T-helper 1 cell (primary cell): ENCODE measurements at places on chromosomes 11 and 22.

DNA sequence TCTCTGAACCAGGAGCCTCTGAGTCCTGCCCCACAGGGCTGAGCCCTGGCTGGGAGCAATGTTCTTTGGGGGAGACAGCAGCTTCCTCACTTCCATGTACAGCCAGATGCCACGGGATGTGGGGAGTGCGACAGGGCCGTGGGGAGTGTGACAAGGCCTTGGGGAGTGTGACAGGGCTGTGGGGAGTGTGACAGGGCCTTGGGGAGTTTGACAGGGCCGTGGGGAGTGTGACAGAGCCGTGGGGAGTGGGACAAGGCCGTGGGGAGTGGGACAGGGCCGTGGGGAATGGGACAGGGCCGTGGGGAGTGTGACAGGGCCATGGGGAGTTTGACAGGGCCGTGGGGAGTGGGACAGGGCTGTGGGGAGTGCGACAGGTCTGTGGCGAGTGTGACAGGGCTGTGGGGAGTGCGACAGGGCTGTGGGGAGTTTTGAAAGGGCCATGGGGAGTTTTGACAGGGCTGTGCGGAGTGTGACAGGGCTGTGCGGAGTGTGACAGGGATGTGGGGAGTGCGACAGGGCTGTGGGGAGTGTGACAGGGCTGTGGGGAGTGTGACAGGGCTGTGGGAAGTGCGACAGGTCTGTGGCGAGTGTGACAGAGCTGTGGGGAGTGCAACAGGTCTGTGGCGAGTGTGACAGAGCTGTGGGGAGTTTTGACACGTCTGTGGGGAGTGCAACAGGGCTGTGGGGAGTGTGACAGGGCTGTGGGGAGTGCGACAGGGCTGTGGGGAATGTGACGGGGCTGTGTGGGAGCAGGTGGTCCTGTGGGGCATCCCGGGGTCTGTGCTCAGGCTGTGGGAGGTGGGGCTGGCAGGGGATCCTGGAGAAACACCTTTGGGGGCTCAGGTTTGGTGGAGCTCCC is 6.6 kb upstream of the KRTAP5-6 start:
- DNase-seq = no peak

DNA sequence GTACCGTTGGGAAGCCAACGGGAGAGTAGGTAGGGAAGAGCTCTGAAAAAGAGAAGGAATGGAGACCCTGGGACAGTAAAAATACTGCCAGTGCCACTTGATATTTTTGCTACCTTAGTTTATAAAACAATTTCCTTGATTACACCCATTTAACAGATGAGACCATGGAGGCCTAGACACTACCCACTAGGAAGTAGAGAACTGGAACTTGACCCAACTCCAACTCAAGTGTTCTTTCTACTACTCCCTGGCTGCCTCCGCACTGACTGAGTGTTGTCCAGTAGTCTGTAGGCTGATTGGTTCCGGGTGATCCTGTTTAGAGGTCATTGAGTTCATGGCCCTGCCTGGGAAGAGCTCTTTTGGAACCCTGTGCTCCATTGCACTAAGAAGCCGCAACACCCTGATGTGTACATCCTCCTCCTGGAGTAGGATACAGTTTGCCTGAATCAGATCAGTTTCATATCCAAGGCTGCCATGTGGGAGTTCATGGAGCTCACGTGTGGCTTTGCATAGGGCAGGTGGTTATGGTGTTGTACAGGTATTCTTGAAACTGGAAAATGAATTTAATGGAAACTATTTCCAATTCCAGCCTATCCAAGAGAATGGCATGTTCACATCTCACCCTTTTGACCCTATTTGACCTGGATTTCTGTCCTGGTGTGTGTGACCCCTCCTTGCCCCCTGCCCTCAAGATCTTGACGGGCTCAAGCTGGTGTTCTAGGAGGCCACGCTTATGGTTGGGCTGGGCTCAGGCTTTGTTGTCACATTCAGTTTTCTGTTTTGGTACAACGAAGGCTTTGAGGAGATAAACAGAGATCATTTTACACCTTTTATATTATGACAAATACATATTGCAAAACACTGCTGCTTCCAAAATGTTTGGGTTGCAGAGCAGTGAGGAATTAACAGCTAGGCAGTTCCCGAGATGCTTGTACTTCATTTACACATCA is 102.2 kb upstream of the NNMT start:
- no peak for DNase-seq

GRCh38 chr11:75872887-75873416 is 57.9 kb downstream of the UVRAG start:
- DNase-seq = no peak

DNA sequence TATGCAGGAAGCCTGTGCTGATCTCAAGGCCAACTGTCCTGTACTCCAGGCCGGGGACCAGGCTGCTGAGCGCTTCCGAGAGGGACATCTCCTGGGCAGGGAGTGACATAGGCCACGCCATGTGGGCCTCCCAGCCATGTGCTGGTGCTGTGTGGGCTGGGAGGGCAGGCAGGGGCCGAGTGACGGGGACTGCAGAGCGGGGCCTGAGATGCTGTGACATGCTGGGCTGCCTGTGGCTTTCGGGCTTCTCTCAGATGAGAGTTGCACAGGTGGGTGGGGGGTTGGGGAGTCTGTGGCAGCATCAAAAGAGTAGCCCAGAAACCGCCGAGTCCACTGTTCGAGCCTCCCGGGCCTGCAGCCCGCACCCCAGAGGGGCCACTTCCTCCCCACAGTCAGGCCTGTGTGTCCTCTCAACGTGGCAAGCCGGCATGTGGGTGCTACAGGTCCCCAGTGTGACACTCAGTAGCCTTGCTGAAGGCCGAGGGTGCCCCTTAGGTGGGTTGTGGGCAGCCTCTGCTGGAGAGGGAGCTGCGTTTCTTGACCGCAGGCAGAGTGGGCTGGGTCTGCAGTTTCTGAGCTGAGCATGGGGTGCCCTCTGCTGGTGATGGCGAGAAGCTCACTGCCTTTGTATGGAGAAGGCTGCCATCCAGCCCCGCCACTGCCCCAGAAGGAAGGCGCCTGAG is 101.2 kb downstream of the BCR start:
- peak; percentile 48 for DNase-seq

DNA sequence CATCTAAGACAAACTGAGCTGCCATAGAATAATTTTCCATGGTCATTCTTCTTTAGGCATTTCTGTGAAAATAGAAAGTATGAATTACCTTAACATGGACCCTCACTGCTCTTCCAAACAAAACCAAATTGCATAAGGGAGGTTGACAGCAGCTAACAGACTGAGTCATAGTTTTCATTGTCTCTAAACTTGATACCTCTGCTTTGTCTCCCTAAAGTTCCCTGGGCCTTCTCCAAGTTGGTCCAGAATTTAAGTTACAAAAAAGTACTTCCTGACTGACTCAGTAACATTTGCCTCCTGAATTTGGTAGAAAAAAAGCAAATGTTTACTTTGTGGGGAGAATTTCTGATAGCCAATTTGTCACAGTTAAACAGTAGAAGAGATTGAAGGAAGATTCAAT is 3.0 kb downstream of the OR8D1 start:
- no peak for DNase-seq

DNA sequence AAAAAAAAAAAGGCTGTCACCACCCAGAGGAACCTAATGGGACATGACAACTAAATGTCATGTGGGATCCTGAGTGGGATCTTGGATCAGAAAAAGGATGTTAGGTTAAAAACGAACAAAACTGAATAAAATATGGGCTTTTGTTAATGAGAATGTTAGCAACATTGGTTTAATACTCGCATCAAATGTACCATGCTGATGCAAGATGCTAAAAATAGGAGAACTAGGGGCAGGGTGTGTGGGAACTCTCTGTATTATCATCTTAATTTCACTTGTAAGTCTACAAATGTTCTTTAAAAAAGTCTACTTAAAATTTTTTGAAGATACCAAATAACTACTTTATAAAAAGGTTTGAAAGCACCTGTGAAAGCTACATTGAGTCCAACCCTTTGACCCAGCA is 88.8 kb upstream of the PRR5 start:
- DNase-seq = no peak

- no peak for DNase-seq
Observed at GRCh38 chr11:20000351-20001134, 159.7 kb downstream of the DBX1 start.

DNA sequence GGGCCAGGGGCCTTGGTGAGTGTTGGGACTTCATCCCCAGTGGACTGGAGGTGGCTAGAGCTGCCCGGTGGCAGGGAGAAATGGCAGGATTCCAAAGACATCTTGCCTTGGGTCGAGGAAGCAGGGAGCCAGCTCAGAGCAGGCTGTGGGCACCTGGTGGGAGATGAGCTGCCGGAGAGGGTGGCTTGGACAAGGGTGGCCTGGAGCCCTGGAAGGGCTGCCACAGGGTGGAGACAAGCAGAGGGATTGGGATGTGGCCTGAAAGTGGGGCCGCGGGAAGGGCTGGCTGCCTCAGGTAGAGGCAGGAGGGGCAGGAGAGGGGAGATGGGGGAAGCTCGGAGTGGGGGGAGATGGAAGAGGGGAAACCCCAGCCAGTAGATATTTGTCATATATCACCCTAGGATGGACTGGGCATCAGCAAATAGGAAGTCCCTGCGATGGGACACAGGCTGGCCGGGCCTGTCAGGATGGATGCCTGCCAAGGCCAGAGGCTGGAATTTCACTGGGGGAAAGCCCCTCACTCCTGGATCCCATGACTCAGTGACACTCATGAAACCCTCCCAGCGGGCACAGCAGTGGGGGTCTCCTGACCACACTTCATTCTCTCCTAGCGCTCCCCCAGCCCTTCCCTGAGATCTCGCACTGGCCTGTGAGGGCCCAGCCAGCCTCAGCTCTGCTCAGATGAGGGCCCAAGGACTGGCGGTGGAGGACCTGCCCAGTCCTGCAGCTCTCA is 72.0 kb upstream of the SHISAL1 start:
- no peak for DNase-seq

GRCh38 chr22:30015229-30015797 is 65.0 kb upstream of the HORMAD2 start:
- DNase-seq = no peak

- DNase-seq = no peak
Observed at GRCh38 chr22:37497062-37497599, 10.9 kb upstream of the MFNG start.

GRCh38 chr11:45270946-45271716 is 15.0 kb downstream of the SYT13 start:
- DNase-seq = no peak

- no peak for DNase-seq
Observed at GRCh38 chr22:39926753-39927152, 25.9 kb downstream of the GRAP2 start.

GRCh38 chr11:94681140-94681539 is 87.0 kb upstream of the AMOTL1 start:
- no peak for DNase-seq

DNA sequence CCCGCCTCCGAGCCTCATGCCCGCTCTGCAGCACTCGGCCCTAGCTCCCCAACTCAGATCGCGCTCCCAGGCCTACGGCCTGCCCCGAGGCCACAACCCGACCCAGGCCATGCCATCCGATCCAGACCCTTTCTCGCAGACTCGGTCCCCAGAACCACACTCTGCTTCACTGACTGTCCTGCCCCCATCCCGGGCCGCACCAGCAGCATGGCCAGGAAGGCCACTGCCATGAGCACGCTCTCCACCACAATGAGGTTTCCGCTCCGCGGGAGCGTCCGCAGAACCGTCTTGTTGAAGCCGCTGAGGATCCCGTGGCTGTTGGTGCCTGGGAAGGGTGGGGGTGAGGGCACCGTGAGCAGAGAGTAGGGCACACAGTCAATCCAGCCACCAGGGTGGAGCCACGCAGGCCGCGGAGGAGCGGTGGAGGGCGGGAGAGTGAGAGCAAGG is 6.4 kb downstream of the UNC93B1 start:
- DNase-seq = no peak

GRCh38 chr11:78870655-78871054 is 296.0 kb upstream of the NARS2 start:
- no peak for DNase-seq

DNA sequence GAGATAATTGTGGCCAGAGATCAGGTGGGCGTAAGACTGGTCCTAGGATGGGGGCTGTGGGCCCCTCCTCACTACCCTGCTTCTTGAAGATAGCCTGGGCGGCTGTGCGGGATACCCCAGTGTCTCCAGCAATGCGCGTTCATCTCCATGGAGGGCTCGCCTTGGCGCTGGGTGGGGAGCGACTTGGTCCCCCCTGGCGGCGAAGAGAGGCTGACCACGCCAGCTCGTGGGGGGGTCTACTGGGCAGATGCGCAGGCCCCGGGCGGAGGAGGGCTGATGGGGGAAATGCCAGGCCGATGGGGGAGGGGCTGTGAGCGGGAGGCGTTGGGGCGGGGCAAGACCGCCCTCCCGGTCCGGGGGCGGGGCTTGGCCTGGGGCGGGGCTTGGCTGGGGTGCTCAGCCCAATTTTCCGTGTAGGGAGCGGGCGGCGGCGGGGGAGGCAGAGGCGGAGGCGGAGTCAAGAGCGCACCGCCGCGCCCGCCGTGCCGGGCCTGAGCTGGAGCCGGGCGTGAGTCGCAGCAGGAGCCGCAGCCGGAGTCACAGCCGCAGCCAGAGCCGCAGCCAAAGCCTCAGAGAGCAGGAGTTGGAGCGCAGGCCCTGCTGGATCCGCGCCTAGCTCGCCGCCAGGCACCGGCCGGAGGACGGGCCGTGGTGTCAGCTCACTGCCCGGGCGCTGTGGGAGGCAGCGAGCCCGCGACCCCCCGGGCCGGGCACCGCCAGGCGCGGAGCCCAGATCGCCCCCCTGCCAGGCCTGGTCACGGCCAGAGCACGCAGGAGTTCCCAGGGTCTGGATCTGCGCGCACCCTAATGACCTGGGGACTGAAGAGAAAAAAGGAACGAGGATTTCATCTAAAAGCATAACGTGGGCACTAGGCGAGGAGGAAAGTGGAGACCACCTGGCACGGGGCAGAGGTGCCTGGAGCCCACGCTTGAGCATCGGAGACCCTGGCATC is at the start of gene SLC35E4:
Gene SLC35E4, plus strand, starts transcription at position 509 of the 953 bp plus-strand sequence. CDS start 670 bp downstream, outside the sequence.
- DNase-seq = peak; percentile 93

GRCh38 chr11:112614605-112615004 is 346.6 kb upstream of the NCAM1 start:
- DNase-seq = no peak

GRCh38 chr11:36012455-36012854 is 68.6 kb downstream of the LDLRAD3 start:
- DNase-seq = no peak

DNA sequence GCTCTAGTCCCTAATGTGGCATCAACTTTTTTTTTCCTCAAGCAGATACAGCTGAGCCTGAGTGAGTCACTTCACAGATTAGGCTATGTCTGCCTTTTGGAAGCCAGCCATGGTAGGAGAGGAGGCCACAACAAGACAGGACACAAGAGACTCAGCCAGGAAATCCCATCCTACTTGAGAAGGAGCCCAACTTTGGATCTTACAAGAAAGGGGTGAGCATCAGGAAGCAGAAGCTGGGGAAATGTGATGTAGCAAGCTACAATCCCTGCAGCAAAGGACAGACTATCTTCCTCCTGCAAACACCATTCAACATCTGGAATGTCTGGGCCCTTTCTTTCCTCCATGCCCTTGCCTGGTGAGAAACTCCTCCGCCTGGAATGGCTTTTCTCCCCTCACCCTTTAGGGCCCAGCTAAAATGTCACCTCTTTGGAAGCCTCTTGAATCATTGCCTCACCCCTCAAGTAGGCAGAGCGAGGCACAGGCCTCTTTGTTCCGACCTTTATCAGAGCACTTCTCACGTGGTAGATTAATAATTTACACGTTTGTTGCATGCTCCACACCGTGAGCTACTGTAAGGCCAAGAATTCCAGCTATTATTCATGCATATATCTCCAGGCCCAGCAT is 156.4 kb upstream of the PITPNB start:
- DNase-seq = no peak

- no peak for DNase-seq
Observed at GRCh38 chr11:68651208-68651984, 32.9 kb upstream of the GAL start.

- no peak for DNase-seq
Observed at GRCh38 chr11:12066056-12066798, 44.2 kb upstream of the MICAL2 start.

GRCh38 chr11:129282634-129283033 is 90.5 kb upstream of the ARHGAP32 start:
- no peak for DNase-seq

- DNase-seq = no peak
Observed at GRCh38 chr11:134245434-134245833, 7.7 kb downstream of the THYN1 start.
